Ascending aorta (tissue), 2 donors: ENCODE measurements at places on chromosomes 2 and 18.

DNA sequence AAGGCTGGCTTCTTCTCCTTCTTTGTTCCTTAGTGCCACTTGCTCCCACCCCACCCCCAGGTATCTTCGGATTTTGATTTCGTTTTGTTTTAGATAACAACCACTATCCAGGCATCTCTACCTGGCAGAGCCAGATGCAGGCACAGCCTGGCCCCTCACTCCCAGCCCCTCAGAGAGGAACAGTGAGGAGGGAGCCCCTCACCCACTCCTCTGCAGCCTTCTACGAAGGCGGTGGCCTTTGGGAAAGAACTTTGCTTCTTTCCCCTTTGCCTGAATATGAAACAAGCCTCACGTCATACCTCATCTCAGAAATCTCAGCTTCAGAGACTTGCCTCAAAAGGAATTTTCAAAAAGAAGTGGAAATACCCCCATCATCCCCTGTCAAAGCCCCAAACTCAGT is 6.3 kb upstream of the CYP26B1 start:
- no peak for DNase-seq

- DNase-seq, result no peak
Observed at GRCh38 chr2:9415516-9416169, 7.7 kb downstream of the ITGB1BP1 start.

DNA sequence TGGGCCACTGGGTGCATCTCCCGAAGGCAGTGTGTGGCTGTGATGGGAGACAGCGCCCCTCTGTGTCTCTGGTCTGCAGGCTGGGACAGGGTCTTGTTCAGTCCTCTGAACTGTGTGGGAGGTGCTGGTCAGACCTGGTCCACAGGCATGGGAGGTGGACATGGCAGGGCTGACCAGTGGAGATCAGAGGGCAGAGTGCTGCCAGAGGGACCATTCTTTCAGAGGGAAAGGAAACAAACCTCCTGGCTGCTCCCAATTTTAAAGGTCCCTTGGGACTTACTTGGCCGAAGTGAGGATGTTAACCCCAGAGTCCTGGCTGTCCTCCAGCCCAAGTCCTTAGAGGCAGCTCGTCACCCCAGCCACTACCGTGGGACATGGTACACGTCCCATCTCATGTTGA is 4.0 kb downstream of the CAPN13 start:
- DNase-seq, result no peak

- peak; percentile 87 for DNase-seq
Observed at GRCh38 chr18:48806551-48807261, 144.1 kb downstream of the SMAD7 start.

DNA sequence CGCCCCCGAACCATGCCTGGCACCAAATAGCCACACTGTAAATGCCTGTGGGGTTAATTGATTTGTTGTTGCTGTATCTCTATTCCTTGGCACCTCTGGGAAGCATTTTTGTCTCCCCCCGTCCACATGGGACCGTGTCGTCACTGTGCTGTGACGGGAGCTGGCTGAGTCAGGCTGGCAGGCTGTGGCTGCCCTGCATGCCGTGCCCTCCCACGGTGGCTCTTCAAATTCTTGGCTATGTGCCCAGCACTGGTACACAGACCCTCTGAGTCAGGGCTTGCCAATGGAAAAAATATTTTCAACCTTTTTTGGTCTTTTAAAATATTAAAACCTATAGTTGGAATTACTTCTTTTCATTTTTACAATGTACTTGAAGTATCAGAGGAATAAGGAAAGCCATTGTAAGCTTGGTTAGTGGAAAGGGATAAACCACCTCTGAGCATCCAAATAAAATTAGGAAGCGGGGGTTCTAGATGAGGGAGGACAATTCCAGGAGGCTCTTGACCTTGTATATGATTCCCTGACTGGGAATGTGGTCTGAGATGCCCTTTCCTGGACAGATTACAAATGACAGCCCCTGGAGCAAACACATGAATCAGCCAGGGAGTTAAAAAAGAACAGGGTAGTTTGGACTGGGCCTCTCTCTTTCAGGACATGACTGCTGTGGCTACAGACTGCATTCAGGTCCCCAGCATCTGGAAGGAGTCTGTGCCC is 59.4 kb downstream of the DGKD start:
- peak; percentile 94 for DNase-seq

- no peak for DNase-seq
Observed at GRCh38 chr2:142951190-142952007, 73.9 kb downstream of the KYNU start.

DNA sequence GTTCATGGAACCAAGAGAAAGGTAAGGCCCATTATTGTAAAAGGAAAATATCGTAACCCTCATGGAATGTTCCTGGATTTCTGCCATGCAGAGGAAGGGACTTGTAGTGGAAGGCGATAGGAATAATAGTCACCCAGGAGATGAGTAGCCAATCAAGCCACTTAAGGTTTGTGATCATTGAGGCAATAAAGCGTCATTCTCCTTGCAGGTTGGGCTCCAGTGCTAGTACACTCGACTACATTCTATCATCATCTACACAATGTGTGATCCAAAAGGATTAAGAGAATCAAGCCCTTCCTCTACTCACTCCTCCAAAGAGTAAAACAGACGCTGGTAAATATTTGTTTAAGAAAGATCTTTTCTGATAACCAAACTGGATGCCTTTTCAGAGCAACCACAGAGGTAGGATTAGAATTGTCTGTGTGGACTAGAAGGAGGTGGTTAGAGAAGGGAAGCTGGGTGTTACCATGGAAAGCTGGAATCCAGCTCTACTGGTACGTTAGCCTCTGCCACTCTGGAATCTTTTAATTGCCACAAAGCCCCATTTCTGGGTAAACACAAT is 245.7 kb downstream of the IKZF2 start:
- DNase-seq, result no peak

GRCh38 chr18:677145-677544 is 19.7 kb downstream of the TYMS start:
- no peak for DNase-seq

DNA sequence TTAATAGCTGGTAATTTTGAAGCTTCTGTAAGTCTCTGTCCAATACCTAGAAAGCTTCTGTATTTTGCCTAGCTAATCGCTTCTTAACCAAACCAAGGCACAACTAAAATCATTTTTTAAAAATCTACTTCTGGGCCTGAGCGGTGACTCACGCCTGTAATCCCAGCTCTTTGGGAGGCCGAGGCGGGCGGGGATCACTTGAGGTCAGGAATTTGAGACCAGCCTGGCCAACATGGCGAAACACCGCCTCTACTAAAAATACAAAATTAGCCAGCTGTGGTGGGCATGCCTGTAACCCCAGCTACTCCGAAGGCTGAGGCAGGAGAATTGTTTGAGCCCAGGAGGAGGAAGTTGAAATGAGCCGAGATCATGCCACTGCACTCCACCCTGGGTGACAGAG is 148.6 kb upstream of the FIGN start:
- DNase-seq, result no peak

DNA sequence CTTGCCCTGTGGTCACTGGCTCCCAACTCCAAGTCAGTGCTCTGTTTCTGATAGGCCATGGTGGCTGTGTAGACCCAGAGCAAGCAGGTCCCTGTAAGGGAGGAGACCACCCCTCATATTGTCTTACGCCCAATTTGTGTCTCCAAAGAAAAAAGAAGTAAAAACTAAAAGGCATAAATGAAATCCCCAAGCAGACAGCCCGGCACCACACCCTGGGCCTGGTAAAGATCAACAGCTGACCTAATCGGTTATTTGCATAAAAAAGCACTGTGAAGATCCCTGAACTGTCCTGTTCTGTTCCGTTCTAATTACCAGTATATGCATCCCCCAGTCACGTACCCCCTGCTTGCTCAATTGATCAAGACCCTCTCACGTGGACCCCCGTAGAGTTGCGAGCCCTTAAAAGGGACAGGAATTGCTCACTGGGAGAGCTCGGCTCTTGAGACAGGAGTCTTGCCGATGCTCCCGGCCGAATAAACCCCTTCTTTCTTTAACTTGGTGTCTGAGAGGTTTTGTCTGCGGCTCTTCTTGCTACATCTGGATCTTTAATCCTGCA is 364.1 kb upstream of the HS6ST1 start:
- DNase-seq, result peak; percentile 13

GRCh38 chr18:60754413-60755009 is 381.9 kb upstream of the MC4R start:
- DNase-seq, result no peak

DNA sequence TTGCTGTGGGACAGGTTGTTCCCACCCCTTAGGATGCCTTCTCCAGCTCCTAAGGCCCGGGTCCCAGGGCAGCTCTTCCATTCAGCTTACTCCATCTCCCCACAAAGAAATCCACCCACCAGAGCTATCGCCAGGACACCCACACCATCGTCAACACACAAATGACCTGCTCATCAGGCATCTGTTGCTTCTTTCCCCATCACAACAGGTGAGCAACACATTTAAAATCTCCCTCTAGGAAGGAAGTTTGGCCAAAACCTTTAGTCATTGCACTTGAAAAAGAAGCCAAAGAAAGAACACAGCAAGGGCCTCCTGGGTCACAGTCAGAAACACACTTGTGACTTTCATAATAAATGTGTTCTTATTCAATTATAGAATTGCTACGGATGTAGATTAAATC is 289.0 kb downstream of the PIEZO2 start:
- no peak for DNase-seq

DNA sequence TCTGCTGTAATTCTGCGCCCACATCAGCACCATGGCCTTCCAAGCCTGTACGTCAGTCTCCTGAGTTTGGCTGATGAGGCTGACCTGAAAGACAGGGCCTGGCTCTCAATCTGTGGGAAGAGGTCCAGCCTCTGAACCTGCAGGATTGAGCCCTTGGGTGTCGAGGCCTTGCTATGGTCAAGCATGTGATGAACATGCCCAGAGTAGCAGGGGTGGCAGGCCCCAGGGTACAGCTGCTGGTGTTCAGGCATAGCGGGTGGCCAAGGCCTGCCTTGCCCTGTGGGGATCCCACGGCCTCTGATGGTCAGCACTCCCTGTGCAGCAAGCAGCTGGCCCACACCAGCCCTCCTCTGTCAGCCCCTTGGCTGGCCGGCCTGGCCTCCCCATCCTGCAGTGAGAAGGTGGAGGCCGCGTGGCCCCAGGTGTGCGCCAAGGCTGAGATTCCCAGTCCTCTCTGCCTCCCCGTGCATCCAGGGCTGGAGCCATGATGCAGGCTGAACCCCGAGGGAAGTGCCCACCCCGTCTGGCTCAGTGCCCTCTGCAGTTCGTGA is 298.4 kb downstream of the NDUFA10 start:
- no peak for DNase-seq

DNA sequence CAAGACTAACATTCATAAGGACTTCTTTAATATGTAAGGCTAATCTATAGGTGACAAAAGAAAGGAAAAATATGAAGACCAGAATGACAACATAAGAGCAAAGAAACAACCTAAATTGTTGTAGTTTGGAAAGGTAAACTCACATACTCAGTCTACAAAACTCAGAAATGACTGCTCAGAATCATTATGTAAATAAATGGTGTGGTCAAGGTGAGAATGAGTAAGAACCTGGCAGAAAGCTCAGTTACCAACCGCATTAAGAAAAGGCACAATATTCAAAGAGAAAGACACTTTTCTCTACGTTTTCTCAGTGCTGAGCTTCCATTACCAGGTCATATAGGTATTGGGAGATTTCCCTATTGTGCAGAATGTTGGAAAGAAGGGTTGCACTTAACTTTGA is 15.8 kb downstream of the ATF2 start:
- no peak for DNase-seq

DNA sequence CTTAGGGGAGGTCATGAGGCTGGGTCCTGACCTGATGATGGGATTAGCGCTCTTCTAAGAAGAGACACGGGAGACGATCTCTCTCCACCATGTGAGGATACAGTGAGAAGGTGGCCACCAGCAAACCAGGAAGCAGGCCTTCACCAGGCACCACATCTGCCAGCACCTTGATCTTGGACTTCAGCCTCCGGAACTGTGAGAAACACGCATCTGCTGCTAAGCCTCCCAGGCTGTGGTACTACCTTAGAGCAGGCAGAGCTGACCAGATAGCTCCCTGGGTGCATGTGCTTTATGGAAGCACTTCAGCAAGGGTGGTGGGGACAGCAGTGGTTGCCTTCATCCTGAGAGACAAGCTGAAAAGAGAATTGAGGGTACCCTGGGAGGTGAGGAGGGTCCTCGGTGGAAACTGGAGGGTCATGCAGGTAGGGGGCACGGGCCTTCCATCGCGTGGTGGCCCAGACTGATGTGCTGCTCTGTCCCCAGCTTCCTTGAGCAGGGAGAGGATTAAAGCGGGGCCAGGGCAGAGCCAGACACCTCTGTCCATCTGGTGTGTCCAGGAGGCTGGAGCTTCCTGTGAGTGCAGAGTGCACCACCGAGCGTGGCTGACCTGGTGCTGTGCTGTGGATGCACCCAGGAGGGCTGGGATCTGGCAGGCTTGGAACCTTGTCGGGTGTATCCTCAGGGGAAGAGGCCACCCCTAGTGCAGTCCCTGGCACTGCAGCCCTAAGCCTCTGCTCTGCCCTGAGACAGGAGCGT is 42.9 kb upstream of the HS6ST1 start:
- DNase-seq, result peak; percentile 63

DNA sequence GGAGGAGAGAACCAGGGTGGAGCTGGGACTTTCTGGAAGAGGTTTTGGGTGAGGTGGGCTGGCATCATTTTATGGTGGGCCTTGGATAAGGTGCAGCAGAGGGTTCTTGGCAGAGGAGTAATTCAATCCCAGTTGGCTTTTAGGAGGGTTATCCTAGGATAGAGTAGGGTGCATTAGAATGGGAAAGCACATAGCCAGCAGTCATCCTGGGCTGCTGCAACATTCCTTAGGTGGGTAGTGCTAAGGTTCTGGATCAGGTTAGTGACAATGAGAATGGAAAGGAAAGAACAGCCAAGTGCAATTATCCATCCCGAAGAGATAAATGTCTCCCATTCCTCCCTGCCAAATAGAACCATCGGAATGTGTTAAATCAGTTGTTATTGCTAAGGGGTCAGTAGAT is 157.3 kb upstream of the SPRED2 start:
- DNase-seq, result no peak

- no peak for DNase-seq
Observed at GRCh38 chr2:9965119-9965822, 13.8 kb downstream of the GRHL1 start.

DNA sequence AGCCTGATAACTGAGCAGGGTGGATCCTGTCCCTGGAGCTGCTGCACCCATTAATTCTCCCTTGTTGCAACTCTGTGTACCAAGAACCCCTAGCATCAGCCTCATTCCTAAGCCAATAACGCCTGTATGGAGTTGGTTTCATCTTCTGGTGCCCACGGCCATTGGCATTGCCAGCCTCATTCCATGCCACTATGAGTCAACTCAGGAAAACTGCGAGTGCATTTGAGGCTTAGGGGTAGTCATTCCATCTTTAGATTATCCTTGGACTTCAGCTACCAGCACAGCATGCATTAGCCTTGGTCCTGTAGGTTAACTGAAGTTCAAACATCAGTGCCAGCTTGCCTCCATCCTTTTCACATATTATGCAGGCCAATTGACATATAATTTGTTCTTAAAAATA is 1.4 kb upstream of the TRIM54 start:
- no peak for DNase-seq

GRCh38 chr2:30147196-30147714 is 448 bp downstream of the YPEL5 start:
- DNase-seq, result no peak

DNA sequence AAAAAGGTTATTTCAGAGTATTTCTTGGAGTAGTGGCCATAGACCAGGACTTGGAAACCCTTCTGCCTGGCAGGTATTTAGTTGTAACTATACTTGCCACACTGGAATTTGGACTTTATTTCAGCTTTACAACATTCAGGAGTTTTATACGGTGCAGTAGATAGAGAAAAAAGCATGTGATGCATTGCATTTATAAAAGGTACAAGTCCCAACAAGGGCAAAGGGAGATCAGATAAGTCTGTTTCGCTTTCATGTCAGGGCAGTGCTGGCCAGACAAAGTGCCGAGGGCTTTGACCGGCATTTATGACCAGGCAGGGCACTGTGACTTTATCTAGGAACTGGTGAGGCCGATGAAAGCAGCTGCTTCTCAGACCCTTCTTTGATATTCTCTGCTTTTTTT is 145.4 kb downstream of the RTN4 start:
- no peak for DNase-seq
